HT1080 (cell line): ENCODE measurements at places on chromosomes 2 and 18. TPM values are rescaled to one million over a fixed set of nuclear protein-coding genes. Genes with fewer than 3 reads are reported as not detected.

The LRP2 gene
- 0.10 TPM in 1 of 2 replicates, not detected in the other for total RNA-seq

The COL3A1 gene
- total RNA-seq, result not detected in 2 replicates

The REG3G gene
- total RNA-seq, result 0.23 TPM in 1 of 2 replicates, not detected in the other

DNA sequence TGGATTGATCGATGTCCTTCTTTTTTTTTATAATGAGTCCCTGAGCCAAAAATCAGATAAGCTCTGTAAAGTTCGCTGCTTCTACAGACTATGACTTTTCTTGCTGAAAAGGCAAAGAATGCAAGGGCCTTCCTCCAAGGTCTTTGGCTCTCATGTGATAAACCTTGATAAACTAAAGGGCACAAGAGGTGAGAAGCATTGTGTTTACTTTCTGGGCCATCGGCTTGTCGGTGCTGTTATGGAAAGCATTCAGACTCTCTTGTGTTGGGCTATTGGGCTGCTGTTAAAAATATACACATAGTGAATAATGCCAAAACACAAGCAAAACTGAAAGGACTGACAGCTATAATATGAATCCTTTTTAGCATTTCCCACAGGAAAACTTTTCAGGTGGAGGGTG is 472.4 kb upstream of the SPHKAP start:
- DNase-seq, result no peak

- peak; percentile 42 for DNase-seq
These were observed 78.1 kb downstream of the AAK1 start for GRCh38 chr2:69565431-69565839.

GRCh38 chr2:23904215-23904614 is 22.7 kb downstream of the ATAD2B start:
- no peak for DNase-seq

- peak; percentile 78 for DNase-seq
These were observed 776 bp upstream of the KLF7 start for GRCh38 chr2:207166349-207167098.

DNA sequence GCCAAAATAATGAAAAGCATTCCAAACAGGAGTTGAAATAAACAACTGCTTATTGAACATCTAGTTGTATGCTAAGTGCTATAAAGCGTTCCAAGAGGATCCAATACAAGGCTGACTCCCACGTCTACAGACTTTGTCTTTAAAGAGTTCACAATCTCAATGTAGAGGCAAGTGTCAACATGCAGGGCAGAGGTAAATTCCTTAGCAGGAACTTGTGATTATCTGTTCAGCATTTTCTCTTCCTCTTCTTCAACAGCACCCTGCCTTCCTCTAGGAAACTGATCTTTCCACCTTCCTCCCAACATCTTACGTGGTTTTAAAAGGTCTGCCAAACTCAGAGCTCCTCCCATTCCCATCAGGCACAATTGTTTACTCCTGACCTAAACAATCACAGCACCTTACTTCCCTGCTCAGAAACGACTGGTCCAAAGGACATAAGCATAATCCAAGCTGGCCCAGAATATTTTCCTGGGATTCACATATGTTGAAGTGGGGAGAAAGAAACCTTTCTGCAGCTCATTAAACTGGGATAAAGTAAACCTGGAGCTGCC is 83.9 kb downstream of the ITSN2 start:
- DNase-seq, result no peak

DNA sequence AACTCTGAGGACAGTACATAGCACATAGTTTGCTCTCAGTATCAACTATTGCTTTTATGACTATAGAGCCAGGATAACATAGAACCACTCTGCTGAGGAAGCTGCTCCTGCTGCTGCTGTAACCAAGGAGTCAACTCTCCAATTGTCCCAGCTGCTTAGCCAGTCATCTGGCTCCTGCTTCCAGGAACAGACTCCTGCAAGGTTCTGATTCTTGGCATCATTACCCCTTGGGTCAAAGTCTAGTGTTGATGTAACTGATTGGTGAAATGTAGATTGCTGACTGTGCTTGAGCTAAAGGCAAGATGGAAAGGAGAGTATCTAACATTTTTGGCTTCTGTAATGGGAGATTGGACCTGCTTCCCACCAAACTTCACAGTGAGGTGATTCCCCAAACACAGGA is 261.9 kb upstream of the FSHR start:
- no peak for DNase-seq

DNA sequence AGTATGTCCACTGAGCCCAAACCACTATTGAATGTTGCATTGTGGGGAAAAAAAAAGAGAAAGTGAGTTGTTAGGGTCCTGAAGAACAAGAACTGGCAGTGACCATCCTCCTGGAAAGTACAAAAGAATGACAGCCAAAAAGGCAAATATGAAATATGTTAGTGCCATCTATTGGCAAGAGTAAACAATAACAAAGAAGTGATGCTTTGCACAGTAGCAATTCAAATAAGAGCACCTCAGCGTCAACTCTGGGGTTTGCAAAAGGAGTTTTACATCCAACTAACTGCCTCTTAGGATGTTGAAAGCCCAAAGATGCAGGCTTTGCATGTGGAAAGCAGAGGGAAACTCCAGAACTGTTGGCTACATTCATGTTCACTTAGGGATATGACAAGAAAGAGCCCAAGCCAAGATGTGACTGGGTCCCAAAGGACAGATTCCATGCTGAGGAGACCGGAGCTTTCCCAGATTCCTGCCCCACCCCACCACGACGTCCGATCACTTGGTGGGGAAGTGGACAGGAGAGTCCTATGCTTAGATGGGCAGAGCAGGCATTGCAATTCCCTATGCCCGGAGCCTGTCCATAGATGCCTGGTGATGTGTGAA is 15.6 kb downstream of the TRABD2A start:
- peak; percentile 30 for DNase-seq

- peak; percentile 23 for DNase-seq
These were observed 103.6 kb downstream of the CDK15 start for GRCh38 chr2:201909961-201910361.

- peak; percentile 82 for DNase-seq
These were observed 60.7 kb downstream of the DGKD start for GRCh38 chr2:233414777-233415570.
